ENCODE measurements at places on chromosomes 16 and 17. TPM values are rescaled to one million over a fixed set of nuclear protein-coding genes. Genes with fewer than 3 reads are reported as not detected.

FAHD1 gene
- 4.5 TPM for total RNA-seq

GNG13 gene
- not detected for total RNA-seq

GRCh38 chr17:58533616-58534188, 19.3 kb upstream of the MTMR4 start:
- DNase-seq = no peak

DNA sequence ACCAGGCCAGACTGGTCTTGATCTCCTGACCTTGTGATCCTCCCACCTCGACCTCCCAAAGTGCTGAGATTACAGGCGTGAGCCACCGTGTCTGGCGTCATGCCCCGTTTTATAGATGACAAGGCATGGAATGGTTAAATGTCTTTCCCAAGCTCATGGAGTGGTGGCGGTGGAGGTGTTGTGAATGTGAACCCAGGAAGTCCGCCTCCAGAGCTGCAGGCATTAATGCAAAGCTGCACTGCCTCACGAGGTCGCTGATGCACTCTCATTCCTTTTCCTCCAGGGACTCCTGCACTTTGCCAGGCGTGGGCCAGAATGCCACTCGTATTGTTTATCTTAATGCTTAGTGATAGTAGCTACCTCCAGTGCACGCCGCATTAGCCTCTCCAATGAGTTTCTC, 149.6 kb downstream of the WWOX start:
- no peak for DNase-seq

- peak; percentile 58 for DNase-seq
These were observed 24.5 kb downstream of the PIK3R5 start for GRCh38 chr17:8940866-8941471.

DNA sequence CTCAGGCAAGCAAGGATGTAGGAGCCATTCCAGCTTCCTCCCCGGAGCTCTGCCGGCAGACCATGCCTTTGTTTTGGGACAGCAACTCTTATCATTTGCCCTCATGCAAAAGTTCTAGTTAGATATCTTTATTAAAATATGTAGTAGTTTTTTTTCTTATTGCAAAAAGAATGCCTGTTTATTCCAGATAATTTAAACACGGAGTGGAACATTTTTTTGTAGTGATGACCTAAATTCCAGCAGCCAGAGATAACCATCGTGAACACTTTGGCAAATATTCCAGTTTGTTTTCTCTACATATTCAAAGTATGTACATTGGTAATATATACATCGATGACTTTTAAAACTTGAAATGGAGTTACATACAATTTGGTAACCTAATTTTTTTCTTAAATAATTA, 54.8 kb downstream of the CRISPLD2 start:
- no peak for DNase-seq

GRCh38 chr17:70813355-70813930, 644.1 kb downstream of the KCNJ2 start:
- DNase-seq = no peak

DNA sequence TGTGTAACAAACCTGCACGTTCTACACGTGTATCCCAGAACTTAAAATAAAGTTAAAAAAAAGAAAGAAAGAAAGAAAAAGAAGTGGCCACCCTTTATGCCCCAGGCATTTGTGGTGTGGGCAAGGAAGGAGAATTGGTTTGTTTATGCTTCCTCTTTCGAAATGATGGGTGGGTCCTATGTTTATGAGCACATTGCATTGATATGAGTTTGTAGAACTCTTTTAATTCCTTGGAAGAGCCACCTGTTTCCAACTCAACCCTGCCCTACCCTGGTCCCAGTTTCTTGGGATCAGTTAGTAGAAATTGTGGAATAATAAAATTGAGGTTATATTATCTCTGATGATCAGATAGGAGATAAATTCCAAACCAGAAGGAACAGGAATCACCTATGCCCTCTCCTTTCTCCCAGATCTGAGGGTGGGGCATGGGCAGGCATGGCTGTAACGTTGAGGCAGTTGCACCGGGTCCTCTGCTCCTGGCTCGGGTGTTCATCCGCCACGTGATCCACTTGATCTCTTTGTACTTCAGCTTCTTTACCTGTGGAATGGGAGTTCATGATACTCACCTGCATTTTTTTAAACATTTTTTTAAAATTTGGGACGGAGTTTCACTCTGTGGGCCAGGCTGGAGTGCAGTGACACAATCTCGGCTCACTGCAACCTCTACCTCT, 15.9 kb downstream of the CHAD start:
- DNase-seq = no peak
